Inflammatory macrophage (primary cell): ENCODE measurements at places on chromosomes 12 and 14.
A peak's percentile ranks its signal among the peaks of the same experiment; 100 is the strongest.

DNA sequence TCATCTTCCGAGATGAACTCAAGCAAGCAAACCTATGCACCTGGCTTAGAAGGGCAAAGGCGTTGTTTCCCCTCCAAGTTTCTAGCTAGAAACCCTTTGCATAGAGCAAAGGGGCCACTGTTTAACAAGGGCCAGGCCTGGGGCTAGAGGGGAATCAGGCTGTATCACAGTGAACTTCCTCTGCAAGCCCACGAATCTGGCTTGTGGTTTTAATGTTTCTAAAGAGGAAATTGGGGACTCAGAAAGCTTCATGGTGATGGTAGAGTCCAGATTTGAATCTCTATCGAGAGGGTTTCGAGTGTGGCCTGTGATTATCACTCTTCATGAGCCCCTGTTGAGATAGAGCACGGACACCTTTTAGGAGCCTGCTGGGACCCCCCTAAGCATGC is 189.9 kb downstream of the VRK1 start:
- peak; percentile 33 for DNase-seq

- DNase-seq: peak; percentile 77
Observed at GRCh38 chr12:111406474-111407376, 1.0 kb downstream of the SH2B3 start.

DNA sequence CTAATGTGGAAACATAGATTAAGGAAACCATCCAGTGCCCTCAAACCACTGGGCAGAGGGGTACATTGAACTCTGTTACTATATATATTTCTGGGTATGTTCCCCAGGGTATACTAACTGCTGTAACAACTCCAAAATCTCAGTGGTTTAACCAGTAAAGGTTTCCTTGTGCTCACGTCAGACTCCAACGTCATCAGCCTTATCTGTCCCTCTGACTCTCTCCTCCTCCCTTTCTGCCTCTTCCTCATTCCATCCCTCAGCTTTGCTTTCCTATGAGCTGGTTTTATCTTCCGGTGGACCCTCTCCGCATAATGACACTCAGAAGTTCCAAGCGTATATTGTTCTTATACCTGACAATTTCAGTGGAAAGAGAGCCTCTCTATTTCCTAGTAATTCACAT is 21.2 kb upstream of the SMCO2 start:
- no peak for DNase-seq

DNA sequence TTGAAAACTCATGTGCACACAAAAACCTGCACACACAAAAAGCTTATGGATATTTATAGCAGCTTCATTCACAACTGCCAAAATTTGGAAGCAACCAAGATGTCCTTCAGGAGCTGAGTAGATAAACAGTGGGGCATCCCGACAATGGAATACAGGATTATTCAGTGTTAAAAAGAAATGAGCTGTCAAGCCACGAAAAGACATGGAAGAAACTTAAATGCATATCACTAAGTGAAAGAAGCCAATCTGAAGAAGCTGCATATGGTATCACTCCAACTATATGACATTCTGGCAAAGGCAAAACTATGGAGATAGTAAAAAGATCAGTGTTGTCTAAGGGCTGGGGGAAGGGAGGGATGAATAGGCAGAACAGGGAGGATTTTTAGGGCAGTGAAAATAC is 5.2 kb upstream of the TPCN1 start:
- DNase-seq: no peak

- peak; percentile 5 for DNase-seq
Observed at GRCh38 chr14:95935228-95935822, 58.7 kb downstream of the TUNAR start.

DNA sequence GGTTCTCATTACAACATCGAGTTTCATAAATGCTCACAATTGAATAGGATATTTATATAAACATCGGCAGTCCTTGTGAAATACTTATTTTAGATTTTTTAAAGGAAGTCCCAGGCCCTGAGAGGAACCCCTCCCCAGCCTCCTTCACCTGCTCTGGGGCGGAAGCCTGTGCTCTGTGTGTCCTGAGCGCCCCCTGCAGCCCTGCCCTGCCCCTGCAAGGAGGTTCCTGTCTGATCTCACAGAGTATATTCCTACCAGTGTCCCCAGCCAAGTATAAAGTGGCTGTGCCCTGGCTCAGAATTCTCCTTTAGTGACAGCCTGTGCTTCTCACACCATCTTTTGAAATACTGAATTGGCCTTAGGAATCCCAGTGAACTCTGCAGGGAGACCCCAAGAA is 659.5 kb downstream of the TMEM121 start:
- peak; percentile 21 for DNase-seq

GRCh38 chr12:48542300-48542928 is 17.0 kb downstream of the OR8S1 start:
- peak; percentile 29 for DNase-seq

- no peak for DNase-seq
Observed at GRCh38 chr12:7130701-7131501, 730 bp downstream of the CLSTN3 start.

- no peak for DNase-seq
Observed at GRCh38 chr12:106757623-106758348, 16.7 kb upstream of the RIC8B start.

- DNase-seq: no peak
Observed at GRCh38 chr12:64706306-64706705, 52.9 kb downstream of the GNS start.

DNA sequence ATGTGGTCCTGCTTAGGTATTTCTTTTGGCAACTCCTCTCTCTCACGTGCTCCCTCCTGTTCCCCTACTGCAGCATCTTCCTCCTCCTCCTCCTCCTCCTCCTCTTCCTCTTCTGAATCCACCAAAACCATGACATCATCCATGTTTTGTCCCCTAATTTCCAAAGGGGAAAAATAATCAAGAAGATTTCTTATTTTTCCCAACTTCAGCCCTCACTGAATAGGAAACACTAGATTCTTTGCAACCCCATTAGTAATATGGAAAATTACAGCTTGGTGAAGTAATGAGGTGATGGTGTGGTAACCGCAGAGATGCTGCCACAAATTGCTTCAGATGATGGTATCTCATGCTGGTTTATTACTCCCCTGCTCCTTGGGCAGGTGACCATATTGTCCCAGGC is 7.5 kb upstream of the WSB2 start:
- DNase-seq: peak; percentile 48

DNA sequence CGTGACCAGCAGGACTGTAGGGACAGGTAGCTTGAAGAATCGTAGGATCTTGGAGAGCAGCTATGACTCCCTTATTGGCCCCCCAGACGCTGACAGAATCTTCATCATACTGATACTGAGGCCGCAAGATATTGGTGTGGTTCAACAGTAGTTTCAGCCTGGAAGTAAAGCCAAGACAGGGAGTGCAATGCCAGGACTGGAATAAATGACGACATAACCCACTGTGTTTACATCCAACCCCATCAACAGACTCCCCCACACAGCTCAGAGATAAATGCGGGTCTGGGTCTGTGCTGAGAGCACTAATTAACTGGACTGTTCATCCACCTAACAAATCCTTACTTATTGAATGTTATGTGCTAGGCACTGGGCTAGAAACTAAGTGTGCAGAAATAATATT is 16.6 kb downstream of the NOXRED1 start:
- DNase-seq: peak; percentile 8

DNA sequence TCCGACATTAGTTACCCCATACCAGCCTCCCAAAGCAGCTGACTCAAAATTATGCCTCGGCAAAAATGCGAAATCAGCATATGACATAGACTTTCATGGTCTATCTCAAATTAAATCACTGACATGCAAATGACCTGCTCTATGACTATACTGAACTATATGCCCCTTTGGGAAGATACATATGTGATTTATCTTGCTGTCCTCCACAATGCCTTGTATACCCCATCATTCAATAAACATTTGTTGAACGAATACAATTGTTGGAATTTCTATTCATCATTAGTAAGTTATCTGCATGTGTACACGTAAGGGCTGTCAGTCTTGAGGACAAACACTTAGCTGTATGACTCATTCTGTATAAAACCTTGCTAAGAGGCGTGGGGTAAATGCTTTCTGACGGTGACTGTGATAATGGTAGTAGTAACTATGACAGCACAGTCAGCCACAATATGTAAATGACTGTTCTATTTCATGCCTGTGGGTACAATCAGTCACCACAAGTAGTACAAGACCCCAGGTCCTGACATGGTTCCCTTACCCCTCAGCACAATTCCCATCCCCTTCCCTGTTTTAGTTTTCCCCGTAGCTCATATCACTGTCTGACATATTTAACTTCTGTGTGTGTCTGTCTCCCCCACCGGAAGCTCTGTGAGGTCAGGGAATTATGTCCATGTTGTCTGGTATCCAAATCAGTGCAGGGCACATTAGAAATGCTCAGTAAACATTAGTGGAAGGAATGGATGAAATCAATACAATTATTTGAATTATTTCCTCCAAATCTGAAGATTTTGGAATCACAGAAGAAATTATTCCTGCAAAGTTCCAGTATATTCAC is 42.8 kb downstream of the STXBP6 start:
- DNase-seq: no peak

DNA sequence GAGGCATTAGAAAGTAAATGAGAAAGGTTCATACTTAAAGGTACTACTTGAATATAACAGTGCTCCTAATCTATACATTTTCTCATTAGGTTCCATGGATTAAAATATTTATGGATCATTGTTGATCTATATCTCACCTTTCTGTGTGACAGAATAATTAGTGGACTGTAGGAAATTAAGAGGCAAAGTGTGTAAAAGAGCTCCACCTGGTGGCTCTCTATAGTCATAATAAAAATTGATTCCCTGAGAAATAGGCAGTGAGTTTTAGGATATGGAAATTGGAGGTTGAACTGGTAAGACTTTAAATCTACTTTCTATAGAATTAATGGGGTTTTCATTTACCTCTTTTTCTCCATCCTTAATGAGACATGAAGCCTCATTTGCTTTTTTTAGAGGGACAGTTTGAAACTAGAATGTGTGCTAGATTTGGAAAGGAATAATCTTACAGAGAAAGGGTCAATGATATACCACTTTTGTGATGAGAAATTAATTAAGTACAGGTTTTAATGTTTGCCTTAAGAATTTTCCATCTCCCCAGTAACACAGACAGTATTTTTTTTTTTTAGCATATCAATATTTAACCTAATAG is 11.8 kb upstream of the DERA start:
- DNase-seq: peak; percentile 8
